Foreskin fibroblast (primary cell): ENCODE measurements at places on chromosomes 7 and 10.

GRCh38 chr10:132466520-132467463 lies 69.8 kb downstream of the PWWP2B start:
- DNase-seq, result no peak

- DNase-seq, result no peak
These were observed 357.1 kb upstream of the AOAH start for GRCh38 chr7:37081436-37081835.

GRCh38 chr10:107647462-107647861 lies 483.0 kb upstream of the SORCS1 start:
- DNase-seq, result no peak

- DNase-seq, result no peak
These were observed 45.2 kb upstream of the EBF3 start for GRCh38 chr10:130009228-130009627.

DNA sequence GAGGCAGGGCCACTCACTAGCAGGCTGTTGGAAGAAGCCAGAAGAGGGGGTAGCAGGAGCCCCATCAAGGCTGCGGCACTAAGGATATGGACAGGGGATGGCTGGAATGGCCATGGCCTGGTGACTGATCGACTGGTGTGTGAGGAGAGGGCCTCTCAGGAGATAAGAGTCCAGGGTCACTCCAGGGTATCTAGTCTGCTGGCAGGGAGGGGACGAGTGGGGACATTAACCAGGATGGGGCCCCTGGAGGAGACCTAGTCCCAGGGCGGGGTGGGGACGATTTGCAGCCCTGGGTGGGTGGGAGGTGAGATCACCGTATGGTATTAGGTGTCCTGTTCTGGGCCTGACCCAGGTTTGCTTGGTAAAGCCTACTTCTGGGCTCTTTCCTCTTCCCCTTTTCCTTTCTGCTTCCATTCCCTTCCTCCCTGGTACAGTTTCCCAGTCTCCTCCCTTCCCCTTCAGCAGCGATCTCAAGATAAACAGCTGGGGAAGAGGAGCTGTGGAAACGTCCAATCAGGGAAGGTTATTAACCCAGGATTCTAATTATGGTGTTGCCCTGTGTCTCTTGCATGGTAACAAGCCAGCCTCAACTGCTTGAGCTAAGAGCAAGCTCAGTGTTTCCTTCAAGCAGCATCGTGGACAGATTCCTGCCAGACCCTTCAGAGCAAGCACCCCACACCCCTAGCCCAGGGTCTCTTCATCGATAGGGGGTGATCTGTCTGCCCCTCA lies 233.2 kb downstream of the RPS24 start:
- peak; percentile 49 for DNase-seq

GRCh38 chr7:90402785-90403173 lies 482 bp upstream of the CLDN12 start:
- DNase-seq, result no peak

DNA sequence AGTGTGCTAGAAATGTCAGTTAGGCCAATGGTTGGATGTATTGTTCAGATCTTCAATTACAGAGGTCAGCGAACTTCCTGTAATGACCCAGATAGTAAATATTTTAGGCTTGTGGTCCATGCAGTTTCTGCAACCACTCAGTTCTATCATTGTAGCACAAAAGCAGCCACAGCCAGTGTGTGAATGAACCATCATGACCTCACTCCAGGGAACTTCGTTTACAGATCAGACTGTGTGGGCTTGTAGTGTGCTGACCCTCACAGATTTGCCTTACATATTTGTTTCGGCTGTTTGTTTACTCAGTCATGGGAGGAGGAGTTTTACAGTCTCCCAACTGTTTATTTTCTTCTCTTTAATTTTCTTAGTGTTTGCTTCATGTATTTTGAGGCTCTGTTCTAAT lies 55.4 kb downstream of the LANCL2 start:
- peak; percentile 52 for DNase-seq

DNA sequence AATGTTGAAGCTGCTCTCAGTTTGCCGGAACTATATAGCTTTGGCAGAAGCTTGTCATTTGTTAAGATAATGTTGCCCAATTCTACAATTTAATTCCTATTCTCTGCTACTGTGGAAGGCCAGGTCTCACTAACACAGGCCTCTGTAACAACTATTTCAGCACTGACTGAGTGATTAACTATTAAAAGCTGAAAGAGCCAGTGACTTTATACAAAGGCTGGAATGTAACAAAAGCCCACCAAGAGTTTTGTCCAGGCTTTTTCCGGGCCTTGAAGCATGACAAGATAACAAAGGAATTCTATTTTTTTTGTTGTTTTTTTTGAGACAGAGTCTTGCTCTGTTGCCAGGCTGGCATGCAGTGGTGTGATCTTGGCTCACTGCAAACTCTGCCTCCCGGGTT lies 795.6 kb downstream of the PHTF2 start:
- no peak for DNase-seq
